ENCODE measurements at places on chromosomes 4 and X.

DNA sequence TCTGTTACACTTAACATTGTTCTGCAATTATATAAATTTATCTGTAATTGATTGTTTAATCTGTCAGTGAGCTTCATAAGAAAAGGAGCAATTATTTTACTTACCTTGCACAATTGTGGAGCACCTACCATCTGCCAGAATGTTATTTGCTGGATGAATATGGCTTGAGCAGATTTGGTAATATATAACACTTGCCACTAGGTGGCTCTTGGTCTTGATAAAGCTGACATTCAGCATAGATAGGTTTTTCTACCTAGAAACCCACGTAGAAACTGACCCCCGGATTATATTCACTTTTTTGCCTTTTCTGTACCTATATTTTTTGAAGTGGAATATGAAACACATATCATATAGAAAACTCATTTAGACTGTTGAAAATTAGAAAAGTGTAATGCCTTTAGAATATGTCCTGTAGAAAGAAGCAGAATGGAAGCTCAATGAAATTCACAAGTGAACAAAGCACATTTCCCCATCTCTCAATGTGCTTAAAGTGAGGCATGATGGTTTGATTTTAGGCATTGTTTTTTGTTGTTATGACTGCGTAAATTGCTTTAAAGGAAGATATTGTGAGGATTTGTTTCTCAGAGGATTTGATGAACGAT is 9.5 kb downstream of the RBPJ start:
- DNase-seq: peak; percentile 19

- DNase-seq: peak; percentile 28
These were observed 181.6 kb downstream of the UGT8 start for GRCh38 chr4:114780205-114780604.

- no peak for DNase-seq
These were observed 115.0 kb downstream of the CEP44 start for GRCh38 chr4:174398728-174399127.

- no peak for DNase-seq
These were observed 325.0 kb downstream of the RAB28 start for GRCh38 chr4:13159041-13159620.

- DNase-seq: no peak
These were observed 451.2 kb downstream of the FAT4 start for GRCh38 chr4:125765941-125766340.

DNA sequence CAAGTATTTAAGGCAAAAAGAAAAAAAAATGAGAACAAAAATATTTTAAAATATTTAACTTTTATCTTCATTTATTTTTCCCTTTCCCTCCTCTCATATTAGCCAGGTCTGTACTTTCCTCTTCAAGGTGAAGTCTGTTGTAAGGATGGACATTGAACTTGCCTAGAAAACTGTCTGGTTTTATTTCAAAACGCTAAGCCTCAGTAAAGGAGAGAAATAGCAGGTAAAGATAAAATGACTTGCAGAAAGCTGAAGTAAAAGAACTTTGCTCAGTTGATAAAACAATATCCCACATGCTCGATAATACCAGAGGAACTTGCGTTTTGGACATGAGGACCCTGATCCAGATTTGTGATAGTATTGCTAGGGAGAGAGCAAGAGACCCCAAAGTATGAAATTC is 28.6 kb upstream of the METAP1 start:
- no peak for DNase-seq

DNA sequence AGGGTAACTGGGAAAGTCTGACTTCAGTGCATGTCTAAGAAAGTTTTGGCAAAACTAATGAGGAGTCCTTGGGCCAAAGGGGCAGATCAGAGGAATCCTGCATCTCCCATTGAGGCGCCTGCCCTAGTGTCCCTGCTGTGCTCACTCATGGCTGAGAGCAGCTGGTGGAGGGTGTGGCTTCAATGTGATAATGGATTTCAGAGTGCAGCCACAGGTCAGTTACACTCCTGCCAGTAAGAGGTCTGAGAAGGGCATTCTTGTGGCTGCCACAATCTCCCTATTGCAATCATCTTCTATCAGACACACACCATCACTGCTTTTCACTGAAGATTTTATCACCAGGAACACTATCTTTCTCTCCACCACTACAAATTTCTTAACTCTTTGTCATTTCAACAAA is 457.1 kb downstream of the MID1IP1 start:
- no peak for DNase-seq
